ENCODE measurements at places on chromosomes 6 and 20. TPM values are rescaled to one million over a fixed set of nuclear protein-coding genes. Genes with fewer than 3 reads are reported as not detected.

Gene GNAS-AS1
- not detected for total RNA-seq

Gene ADGRF4
- total RNA-seq = 9.6 TPM

Gene BAG2
- total RNA-seq = 8.5 TPM

Gene C6orf52
- total RNA-seq = 1.1 TPM

Gene SH3BGRL2
- 0.24 TPM for total RNA-seq

Gene ULBP2
- total RNA-seq = 4.0 TPM

Gene EDN3
- total RNA-seq = 0.72 TPM

Gene GNRH2
- 0.12 TPM for total RNA-seq

Gene SLC22A7
- total RNA-seq = not detected

Gene LY86
- not detected for total RNA-seq

Gene TMEM217
- 0.93 TPM for total RNA-seq

Gene BFSP1
- 4.1 TPM for total RNA-seq

Gene CD83
- total RNA-seq = 2.0 TPM

Gene ADGRB3
- not detected for total RNA-seq

Gene ZFP57
- not detected for total RNA-seq

Gene PTCHD4
- total RNA-seq = not detected

Gene CST8
- not detected for total RNA-seq

Gene ABT1
- 13.9 TPM for total RNA-seq

Gene TMX4
- total RNA-seq = 14.0 TPM

Gene PLCG1
- 32.6 TPM for total RNA-seq

Gene CHRNA4
- total RNA-seq = 0.48 TPM

Gene EPPIN
- not detected for total RNA-seq

Gene MEI4
- total RNA-seq = not detected

Gene ZNF165
- total RNA-seq = 1.1 TPM

Gene CFAP206
- 0.13 TPM for total RNA-seq

Gene CTAGE9
- not detected for total RNA-seq

Gene FAM217A
- total RNA-seq = not detected

Gene KCNQ5
- total RNA-seq = 1.6 TPM

Gene C6orf58
- 0.15 TPM for total RNA-seq

Gene HLA-DRA
- total RNA-seq = not detected

Gene SLC17A3
- total RNA-seq = 1.1 TPM

Gene BTBD3
- 17.3 TPM for total RNA-seq

Gene ZNF831
- not detected for total RNA-seq

Gene PROKR2
- not detected for total RNA-seq

Gene CEP162
- 1.5 TPM for total RNA-seq

Gene ANGPT4
- total RNA-seq = 0.01 TPM

Gene NNAT
- not detected for total RNA-seq
